Regular cardiac myocyte (primary cell): ENCODE measurements at places on chromosomes 12 and 14. TPM values are rescaled to one million over a fixed set of nuclear protein-coding genes. Genes with fewer than 3 reads are reported as not detected.

DLK1 gene
- not detected in 2 replicates for total RNA-seq

GLI1 gene
- total RNA-seq, result under 0.01 and 0.38 TPM in 2 replicates

CLEC2A gene
- not detected in 2 replicates for total RNA-seq

LRRC23 gene
- total RNA-seq, result 8.6 and 18.0 TPM in 2 replicates

KRT77 gene
- not detected in 2 replicates for total RNA-seq

TAC3 gene
- 2.8 TPM in 1 of 2 replicates, not detected in the other for total RNA-seq

FGF6 gene
- total RNA-seq, result not detected in 2 replicates

FITM1 gene
- not detected in 2 replicates for total RNA-seq

CYP27B1 gene
- total RNA-seq, result 0.19 and 1.1 TPM in 2 replicates

CACNA1C gene
- 2.3 and 5.9 TPM in 2 replicates for total RNA-seq
